ENCODE measurements at places on chromosomes 1 and 21.

DNA sequence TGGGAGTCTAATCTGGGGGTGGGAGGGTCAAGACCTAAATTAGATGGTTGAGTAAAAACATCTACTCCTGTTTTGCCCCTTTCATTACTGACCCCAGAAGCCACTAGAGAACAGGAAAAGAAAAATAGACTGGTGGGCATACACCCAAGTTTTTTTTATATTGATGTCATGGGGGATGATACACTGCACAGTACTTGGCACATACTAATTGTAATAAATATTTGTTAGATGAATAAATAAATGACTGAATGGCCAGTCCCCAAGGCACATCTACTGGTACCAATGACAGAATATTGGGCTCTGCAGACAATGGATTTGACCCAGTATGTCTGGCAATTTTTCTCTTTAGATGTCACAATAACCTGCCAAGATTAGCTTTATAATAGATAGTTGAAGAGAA is 36.8 kb upstream of the PTBP2 start:
- DNase-seq: no peak

DNA sequence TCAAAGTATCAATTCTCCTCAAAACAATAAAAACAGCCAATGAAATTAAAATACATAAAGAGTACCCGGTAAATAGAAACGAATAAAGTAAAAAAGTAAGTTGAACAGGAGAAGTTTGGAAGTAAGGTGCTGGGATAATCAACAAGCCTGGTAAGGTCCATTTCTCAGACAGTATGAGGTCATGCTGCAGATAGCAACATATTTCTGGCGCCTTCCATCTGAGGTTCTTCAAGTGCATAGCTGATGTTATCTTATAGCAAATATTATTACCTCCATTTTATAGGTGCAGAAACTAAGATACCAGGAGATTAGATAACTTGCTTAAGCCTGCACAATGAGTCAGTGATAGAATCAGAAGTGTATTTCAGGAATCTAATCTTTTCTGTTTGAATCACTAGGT is 23.7 kb upstream of the CEP350 start:
- DNase-seq: no peak

DNA sequence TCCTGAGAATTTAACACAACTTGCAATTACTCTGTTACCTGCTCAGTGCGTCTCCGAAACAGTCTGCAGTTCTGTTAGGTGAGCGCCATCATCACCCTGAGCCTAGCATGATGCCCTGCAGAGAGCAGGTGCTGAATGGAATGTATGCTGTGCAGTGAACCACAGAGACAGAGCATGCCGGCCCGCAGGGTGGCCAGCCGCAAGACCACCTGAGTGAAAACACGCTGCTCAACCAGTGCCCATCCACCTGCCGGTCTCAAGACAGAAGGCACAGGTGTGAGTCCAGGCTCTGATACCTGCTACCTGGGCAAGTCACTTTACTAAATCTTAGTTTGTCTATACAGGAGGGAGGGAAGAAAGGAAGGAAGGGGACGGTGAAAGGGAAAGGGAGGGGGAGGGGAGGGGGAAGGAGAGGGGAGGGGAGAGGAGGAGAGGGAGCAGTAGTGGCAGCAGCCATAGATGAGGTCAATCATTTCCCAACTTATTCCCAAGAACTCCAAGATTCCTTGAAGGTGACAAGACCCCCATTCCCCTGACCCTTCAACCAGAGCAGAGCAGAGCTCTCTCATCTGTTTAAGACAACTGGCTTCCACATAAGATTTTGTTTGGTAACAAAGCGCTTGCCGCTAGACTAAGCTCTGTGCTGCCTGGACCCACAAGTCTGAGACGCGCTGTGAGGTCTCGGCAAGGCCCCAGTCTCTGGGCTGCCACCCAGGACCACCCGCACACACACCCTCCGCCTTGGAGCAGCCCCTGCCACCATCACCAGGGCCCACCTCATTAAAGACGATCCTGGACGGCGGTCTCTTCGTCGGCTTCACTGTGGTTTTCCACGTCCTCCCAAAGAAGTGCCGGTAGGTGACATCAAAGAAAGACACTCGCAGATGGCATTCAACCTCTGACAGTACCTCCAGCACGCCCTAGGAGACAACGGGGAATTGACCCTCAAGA is 14.5 kb downstream of the NPHP4 start:
- no peak for DNase-seq

DNA sequence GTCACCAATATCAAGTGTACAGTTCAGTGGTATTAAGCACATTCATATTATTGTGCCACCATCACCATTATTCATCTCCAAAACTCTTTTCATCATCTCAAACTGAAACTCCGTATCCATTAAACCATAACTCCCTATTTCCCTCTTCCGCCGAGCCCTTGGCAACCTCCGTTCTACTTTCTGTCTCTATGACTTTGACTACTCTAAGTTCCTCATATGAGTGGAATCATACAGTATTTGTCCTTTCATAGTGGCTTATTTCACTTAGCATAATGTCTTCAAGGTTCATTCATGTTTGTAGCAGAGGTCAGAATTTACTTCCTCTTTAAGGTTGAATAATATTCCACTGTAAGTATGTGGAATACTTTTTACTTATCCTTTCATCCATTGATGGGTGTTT is 21.7 kb downstream of the SELP start:
- no peak for DNase-seq

- no peak for DNase-seq
Measured at GRCh38 chr1:172382406-172382805, 38.1 kb upstream of the C1orf105 start.

GRCh38 chr21:31530897-31531705 is 128.4 kb upstream of the SOD1 start:
- peak; percentile 96 for DNase-seq

DNA sequence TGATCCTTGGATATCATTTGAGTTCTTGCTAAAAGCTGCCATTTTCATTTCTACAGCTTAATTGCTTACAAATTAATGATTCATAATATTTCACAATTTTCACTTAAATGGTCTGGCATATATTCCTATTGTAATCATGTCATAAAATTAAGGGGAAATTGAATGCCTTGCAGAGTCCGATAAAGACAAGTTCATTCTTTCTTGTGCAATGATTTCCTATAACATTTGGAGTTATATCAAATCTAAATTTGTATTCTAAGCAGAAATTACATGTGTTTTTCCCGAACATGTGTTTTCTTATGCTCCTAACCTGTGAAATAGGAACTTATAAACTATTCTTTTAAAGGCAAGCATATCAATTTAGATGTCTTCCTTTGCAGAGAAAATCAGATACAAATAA is 118.3 kb upstream of the CYYR1 start:
- no peak for DNase-seq

DNA sequence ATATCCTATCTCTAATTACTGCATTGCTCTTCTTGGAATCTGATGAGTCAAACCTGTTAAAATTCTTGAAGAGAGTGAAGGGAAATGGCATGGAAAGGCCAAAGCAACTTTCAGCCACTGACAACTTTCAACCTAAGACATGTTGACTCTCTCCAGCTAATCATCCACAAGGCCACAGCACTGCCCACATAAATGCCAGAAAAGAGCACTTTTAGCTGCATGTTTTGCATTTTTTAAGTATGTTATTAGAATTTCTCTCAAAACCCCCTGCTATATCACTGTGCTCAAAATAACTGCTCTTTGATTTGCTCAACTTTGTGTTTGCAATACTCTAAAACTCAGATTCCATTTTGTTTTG is 352.5 kb downstream of the ADGRL2 start:
- no peak for DNase-seq

GRCh38 chr1:83897516-83897915 is 101.4 kb downstream of the TTLL7 start:
- no peak for DNase-seq

- no peak for DNase-seq
Measured at GRCh38 chr1:32991819-32992488, 27.3 kb upstream of the RNF19B start.

GRCh38 chr1:9910076-9910422 is at the start of gene CTNNBIP1:
Gene CTNNBIP1, minus strand, starts transcription at chr1:9910269. Its CDS starts 38,205 bp downstream, at chr1:9872064.
- no peak for DNase-seq

DNA sequence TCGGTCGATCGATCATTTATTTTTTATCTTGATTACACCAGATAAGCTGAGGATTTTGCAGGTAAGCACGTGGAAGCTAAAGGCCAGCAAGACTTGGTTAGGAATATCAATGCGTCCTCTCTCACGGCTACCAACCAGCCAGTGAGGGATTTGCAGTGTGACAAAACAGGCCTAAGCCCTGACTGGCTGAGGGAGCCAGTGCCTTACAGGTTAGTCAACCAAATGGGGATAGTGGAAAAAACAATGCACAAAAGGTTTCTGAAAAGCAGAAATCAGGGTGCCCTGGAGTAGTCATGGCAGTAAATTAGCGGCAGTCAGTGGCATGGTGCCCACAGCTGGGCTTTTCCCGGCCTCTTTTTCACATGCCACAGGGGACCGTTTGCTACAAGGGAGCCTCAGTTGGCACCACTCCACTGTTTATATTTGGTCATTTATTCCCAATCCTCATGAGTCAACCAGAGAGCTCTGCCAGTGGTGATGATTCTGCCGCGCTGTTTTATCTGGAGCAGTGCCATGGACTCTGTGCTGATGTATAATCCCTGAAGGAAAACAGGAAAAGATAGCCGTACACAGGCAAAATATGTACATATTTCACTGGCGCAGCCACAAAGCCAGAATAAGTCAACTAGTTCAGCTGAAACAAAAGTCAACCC is 167.6 kb downstream of the RHOU start:
- DNase-seq: no peak

DNA sequence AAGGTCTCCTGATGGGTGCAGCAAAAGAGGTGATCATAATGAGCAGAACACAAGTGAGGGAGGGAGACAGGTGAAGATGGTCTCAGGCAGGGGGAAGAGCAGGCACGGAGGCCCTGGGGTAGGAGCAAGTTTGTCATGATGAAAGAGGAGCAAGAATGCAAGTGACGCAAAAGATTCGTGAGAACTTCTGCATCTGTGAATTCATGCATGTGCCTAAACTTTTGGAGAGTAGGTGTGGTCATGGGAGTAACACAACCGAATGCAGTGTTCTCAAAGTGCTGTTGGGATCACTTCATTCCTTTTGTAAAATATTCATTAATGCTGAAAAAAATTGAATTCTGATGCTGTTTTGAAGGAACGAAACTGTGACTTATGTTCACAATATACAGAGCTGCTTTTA is 47.3 kb upstream of the ZP4 start:
- no peak for DNase-seq

- DNase-seq: no peak
Measured at GRCh38 chr1:100353071-100353801, 930 bp downstream of the CDC14A start.

- no peak for DNase-seq
Measured at GRCh38 chr1:55322842-55323241, 107.7 kb upstream of the USP24 start.

GRCh38 chr1:241475671-241476070 is 43.9 kb downstream of the FH start:
- no peak for DNase-seq

- DNase-seq: no peak
Measured at GRCh38 chr1:246559310-246559709, 6.8 kb downstream of the TFB2M start.

DNA sequence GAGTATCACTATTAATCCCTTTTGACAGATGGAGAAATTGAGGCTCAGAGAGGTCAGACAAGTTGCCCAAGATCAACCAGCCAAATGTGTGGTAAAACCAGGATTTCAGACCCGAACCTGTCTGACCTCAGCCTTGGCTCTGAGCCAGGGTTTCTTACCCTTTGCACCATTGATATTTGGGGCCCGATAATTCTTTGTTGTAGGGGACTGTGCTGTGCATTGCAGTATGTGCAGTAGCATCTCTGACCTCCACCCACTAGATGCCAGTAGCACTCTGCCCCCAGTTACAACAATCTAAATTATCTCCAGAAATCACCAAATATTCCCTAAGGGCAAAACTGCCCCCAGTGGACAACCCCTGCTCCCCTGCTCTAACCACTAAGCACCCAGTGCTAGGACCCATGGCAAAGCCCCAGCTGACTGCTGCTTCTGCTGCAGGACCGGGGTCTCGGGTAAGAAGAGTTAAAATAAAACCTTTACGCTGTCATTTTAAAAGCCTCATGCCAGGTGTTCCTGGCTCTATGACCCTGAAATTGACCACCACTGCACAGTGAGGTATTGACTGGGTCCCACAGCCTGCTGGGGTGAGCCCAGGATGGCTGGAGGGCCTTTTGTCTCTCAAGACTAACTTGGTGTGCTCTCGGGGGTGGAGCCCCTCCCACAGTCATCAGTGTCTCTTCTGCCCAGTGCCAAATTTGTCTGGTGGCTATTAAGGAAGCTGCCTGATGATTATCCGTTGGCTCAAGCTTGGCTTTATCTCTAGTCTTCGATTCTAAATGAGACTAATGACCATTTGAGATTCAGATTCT is 5.6 kb upstream of the MAN1C1 start:
- no peak for DNase-seq

GRCh38 chr1:168373869-168374268 is 93.2 kb downstream of the TBX19 start:
- DNase-seq: no peak

DNA sequence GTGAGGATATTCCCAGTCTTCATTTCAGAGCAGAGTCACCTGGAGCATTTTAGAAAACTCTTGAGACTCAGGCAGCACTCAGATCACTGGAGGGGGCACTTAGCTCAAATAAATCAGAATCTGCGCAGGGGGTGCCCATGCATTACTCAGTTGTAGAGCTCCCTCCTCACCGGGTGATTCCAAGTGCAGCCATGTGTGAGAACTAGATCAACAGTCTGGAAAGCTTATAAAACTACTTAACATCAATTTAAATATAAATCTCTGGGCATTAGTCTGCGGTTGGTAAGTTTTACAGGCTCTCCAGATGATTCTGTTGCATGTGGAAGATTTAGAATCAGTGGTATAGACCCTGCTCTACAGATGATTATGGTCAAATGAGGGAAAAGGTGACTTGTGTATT is 128.6 kb downstream of the ST6GALNAC3 start:
- peak; percentile 85 for DNase-seq

DNA sequence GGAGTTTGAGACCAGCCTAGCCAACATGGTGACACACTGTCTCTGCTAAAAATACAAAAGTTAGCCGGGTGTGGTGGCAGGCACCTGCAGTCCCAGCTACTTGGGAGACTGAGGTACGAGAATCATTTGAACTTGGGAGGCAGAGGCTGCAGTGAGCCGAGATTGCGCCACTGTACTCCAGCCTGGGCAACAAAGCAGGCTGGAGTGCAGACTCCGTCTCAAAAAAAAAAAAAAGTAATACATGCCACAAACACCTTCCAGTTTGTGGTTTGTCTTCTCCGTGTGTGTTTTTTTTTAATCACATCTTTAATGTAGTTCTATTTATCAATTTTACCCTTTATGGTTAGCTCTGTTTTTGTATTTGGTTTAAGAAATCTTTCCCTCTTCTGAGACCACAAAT is 22.3 kb downstream of the POGZ start:
- DNase-seq: no peak

DNA sequence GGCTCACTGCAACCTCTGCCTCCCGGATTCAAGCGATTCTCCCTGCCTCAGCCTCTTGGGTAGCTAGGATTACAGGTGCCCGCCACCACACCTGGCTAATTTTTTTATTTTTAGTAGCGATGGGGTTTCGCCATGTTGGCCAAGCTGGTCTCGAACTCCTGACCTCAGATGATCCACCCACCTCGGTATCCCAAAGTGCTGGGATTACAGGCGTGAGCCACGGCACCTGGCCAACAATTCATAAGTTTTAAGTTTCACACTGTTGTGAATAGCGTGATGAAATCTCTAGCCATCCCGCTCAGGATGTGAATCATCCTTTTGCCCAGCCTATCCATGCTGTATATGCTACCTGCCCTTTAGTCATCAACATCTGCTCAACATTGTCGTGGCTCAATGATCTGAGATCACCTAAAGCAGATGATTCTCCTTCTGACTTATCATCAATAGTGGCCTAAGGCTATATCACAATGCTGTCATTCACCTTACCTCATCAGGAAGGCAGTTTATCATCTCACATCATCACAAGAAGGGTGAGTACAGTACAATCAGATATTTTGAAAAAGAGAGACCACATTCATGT is 2.6 kb downstream of the PFDN2 start:
- no peak for DNase-seq
